ENCODE measurements at places on chromosomes 1 and 21. TPM values are rescaled to one million over a fixed set of nuclear protein-coding genes. Genes with fewer than 3 reads are reported as not detected.

Gene MYOG
- total RNA-seq, result not detected

Gene CNKSR1
- 5.3 TPM for total RNA-seq

Gene XCL2
- not detected for total RNA-seq

Gene FAM89A
- total RNA-seq, result 6.9 TPM

Gene NPHS2
- not detected for total RNA-seq

Gene LAD1
- not detected for total RNA-seq

GRCh38 chr1:115712911-115713609 is 55.5 kb downstream of the CASQ2 start:
- H3K36me3 ChIP-seq, result no peaks in the 10 kb centered on the region
- no peak for DNase-seq
- no peak overlapping the region for H3K27ac ChIP-seq
- no peak overlapping the region for H3K4me3 ChIP-seq
- H3K27me3 ChIP-seq, result peaks cover 29% of the 10 kb centered on the region

GRCh38 chr1:12011998-12012397 is 7.3 kb upstream of the MIIP start:
- peak overlapping the region; percentile 95 for H3K27ac ChIP-seq
- DNase-seq, result no peak
- no peaks in the 10 kb centered on the region for H3K27me3 ChIP-seq
- peaks cover 68% of the 10 kb centered on the region for H3K36me3 ChIP-seq
- no peak overlapping the region for H3K4me3 ChIP-seq

DNA sequence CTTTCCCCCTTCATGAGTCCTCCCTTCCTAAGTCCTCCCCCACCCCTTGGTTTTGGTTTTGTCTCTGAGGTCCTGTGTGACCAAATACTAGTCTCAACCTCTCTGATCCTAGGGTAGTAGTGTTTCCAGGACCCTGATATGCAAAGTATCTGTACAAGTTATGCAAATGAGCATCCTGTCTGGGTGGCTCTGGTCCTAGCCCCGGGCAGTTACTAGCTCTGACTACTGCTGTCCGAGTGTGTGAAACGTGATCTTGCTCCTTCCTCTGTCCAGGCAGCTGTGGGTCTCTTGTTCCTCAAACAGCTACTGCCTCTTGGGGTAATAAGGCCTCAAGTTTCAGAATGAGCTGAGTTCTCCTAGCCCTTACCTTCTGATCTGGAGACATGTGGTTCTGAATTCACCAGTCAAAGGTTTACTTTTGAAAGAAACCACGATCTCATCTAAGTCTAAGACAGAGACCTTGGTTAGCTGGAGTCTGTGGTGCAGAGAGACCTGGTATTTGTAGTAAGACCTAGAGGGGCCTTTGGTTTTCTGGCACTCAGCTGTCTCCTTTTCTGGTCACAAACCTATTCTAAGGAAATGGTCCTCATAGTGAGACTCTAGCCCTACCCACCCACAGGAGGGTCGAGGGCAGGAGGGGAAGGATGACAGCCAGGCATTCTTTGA is 31.0 kb upstream of the IL19 start:
- peaks cover 29% of the 10 kb centered on the region for H3K36me3 ChIP-seq
- peaks cover 95% of the 10 kb centered on the region for H3K4me1 ChIP-seq
- H3K4me3 ChIP-seq, result no peak overlapping the region
- H3K27me3 ChIP-seq, result peaks cover 2% of the 10 kb centered on the region

DNA sequence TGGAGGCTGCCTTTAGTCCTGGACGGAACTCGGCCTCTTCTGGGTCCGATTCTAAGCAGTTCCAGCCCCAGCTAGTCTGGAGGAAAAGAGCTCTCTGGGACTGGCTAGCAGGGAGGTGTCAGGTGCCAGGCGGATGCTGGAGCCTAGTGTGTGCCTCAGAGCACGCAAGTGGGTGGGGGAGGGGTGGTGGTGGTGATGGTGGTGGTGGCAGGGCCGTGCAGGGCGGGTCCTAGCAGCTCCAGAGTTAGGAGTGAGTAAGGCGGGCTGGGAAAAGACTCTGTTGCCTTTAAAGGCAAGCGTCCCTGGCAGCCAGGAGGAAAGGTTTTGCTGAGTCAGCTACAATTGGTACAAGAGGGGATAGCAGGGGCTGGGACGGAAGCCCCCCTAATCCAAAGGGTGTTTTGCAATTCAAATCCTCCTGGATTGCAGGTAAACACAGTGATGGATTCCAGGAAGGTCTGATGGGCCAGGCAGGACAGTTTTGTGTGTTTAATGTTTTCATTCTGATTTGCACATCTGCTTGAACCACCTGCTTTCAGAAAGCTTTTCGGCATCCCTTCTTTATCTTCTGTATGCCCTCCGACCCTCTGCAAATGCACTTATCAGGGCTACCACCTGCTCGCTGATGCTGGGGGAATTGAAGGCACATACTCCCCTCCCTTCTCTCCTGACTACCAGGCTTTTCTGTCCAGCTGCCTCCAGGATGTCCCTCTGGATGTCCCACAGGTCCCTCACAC is 4.1 kb upstream of the SLC2A1 start:
- no peak for DNase-seq
- H3K4me1 ChIP-seq, result peaks cover 42% of the 10 kb centered on the region
- peaks cover 3% of the 10 kb centered on the region for H3K36me3 ChIP-seq
- H3K27ac ChIP-seq, result peak overlapping the region; percentile 0
- H3K4me3 ChIP-seq, result peak overlapping the region; percentile 3

DNA sequence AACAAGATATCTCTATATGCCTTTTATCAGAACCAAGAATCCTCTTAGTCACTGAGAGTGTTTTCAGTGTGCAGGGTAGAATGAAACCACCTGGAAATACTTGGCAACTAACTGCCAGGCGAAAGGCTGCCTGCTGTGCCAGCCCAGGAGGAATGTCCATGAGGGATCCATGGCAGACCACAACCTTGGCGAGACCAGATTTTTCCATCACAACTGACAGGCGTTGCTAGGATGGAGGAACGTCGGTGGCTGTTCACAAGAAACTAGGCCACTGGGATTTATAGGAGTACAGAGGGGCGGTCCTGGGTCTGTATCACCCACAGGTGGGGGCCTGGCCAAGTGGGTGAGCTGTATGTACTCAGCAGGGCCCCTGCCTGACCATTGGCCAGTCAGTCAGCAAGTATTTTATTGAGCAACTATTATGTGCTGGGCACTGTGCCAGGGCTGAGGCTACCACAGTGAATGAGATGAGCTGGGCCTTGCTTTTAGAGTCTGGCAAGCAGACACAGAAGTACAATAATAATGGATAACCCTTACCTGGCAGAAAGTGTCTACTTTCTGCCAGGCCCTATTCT is 199.4 kb downstream of the FOXD2 start:
- H3K4me3 ChIP-seq, result no peak overlapping the region
- no peak overlapping the region for H3K27ac ChIP-seq
- H3K36me3 ChIP-seq, result no peaks in the 10 kb centered on the region
- H3K4me1 ChIP-seq, result no peaks in the 10 kb centered on the region

GRCh38 chr21:18298228-18298627 is 53.6 kb downstream of the CHODL start:
- H3K4me3 ChIP-seq, result no peak overlapping the region
- no peak for DNase-seq
- no peaks in the 10 kb centered on the region for H3K27me3 ChIP-seq
- no peaks in the 10 kb centered on the region for H3K4me1 ChIP-seq
- no peaks in the 10 kb centered on the region for H3K36me3 ChIP-seq
- no peak overlapping the region for H3K27ac ChIP-seq

- H3K27me3 ChIP-seq, result no peaks in the 10 kb centered on the region
- no peak overlapping the region for H3K4me3 ChIP-seq
- H3K36me3 ChIP-seq, result no peaks in the 10 kb centered on the region
- no peak for DNase-seq
- peaks cover 41% of the 10 kb centered on the region for H3K4me1 ChIP-seq
Measured at GRCh38 chr1:201511396-201511940, 4.5 kb upstream of the CSRP1 start.

DNA sequence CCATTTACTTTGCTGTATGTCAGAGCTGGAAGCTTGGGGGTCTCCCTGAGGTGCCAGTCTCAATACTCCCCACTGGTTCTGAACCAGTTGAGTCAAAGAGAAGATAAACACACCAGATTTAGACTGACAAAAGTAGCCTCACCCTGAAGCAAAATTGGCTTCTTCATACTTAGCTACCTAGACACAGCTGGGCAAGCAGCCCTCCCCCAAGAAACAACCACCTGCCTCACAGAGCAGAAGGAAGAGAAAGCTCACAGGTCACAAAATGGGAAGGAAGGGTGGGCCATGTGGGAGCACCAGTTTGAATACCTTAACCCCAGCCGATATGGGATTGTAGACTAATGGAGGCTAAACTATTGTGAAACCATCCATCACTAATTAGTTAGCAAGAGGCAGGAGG is 24.6 kb upstream of the MYSM1 start:
- no peak for DNase-seq
- peaks cover 32% of the 10 kb centered on the region for H3K4me1 ChIP-seq
- no peak overlapping the region for H3K27ac ChIP-seq
- H3K27me3 ChIP-seq, result no peaks in the 10 kb centered on the region
- no peak overlapping the region for H3K4me3 ChIP-seq

- peak overlapping the region; percentile 4 for H3K27ac ChIP-seq
- peaks cover 16% of the 10 kb centered on the region for H3K27me3 ChIP-seq
- no peak for DNase-seq
- no peaks in the 10 kb centered on the region for H3K36me3 ChIP-seq
Measured at GRCh38 chr21:35503671-35504070, 454.6 kb upstream of the RUNX1 start.

GRCh38 chr1:39854738-39855137 is 28.6 kb downstream of the TRIT1 start:
- H3K4me1 ChIP-seq, result peaks cover 5% of the 10 kb centered on the region
- no peaks in the 10 kb centered on the region for H3K27me3 ChIP-seq
- peaks cover 11% of the 10 kb centered on the region for H3K36me3 ChIP-seq

GRCh38 chr21:43981871-43982210 is 30.3 kb upstream of the TRAPPC10 start:
- H3K36me3 ChIP-seq, result peaks cover 13% of the 10 kb centered on the region
- no peak for DNase-seq
- no peak overlapping the region for H3K4me3 ChIP-seq
- no peaks in the 10 kb centered on the region for H3K27me3 ChIP-seq
- H3K4me1 ChIP-seq, result peaks cover 10% of the 10 kb centered on the region

GRCh38 chr1:160406131-160406968 is 6.0 kb downstream of the VANGL2 start:
- H3K27me3 ChIP-seq, result peaks cover 28% of the 10 kb centered on the region
- H3K4me3 ChIP-seq, result no peak overlapping the region
- H3K27ac ChIP-seq, result no peak overlapping the region
- no peaks in the 10 kb centered on the region for H3K36me3 ChIP-seq
- DNase-seq, result no peak

DNA sequence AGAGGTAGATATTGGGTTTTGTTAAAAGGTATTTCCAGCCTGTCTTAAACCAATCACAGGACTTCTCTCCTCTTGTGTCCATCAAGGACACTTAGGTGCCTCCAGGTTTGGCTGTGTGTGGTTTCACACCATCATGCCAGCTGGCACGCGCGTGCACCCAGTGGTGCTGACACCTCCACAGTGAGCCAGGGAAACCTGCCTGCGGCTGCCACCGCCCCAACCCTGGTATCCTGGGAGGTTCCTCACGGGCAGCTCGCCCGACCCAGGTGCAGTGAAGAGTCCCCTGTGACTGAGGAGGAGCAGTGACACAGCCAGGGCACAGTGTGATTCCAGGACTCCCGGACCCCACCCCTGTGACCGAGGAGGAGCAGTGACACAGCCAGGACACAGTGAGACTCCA is 13.2 kb upstream of the COL6A2 start:
- H3K36me3 ChIP-seq, result no peaks in the 10 kb centered on the region
- H3K27ac ChIP-seq, result no peak overlapping the region
- H3K4me3 ChIP-seq, result no peak overlapping the region
- no peak for DNase-seq
- no peaks in the 10 kb centered on the region for H3K4me1 ChIP-seq
- peaks cover 5% of the 10 kb centered on the region for H3K27me3 ChIP-seq

- H3K27me3 ChIP-seq, result no peaks in the 10 kb centered on the region
- no peak overlapping the region for H3K27ac ChIP-seq
- no peak overlapping the region for H3K4me3 ChIP-seq
- no peaks in the 10 kb centered on the region for H3K4me1 ChIP-seq
- no peak for DNase-seq
Measured at GRCh38 chr1:37720231-37721130, 28.2 kb downstream of the CDCA8 start.

GRCh38 chr1:31432592-31433395 is 19.8 kb downstream of the SERINC2 start:
- no peak for DNase-seq
- no peaks in the 10 kb centered on the region for H3K27me3 ChIP-seq
- no peaks in the 10 kb centered on the region for H3K4me1 ChIP-seq
- H3K27ac ChIP-seq, result no peak overlapping the region
- no peaks in the 10 kb centered on the region for H3K36me3 ChIP-seq
- H3K4me3 ChIP-seq, result no peak overlapping the region

DNA sequence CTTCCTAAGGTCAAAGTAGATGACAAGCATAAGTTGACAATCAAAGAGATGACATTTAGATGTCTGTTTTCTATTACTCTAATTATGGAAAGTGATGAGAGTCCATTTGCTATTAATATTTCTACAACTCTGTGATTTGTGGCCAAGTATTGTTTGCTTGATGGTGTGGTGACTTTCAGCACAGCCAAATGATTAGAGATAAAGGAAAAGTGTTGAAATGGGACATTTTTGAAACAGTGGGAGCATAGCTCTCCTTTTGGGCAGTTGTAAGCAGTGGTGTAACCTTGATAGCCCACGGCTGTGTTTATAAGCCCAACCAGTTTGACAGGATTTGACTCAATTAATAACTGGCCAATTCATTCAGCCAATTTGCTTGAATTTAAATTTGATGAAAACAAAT is 31.6 kb downstream of the ZC3H11B start:
- no peaks in the 10 kb centered on the region for H3K4me1 ChIP-seq
- H3K27me3 ChIP-seq, result no peaks in the 10 kb centered on the region
- H3K4me3 ChIP-seq, result no peak overlapping the region
- no peak for DNase-seq
- H3K36me3 ChIP-seq, result no peaks in the 10 kb centered on the region
- no peak overlapping the region for H3K27ac ChIP-seq

DNA sequence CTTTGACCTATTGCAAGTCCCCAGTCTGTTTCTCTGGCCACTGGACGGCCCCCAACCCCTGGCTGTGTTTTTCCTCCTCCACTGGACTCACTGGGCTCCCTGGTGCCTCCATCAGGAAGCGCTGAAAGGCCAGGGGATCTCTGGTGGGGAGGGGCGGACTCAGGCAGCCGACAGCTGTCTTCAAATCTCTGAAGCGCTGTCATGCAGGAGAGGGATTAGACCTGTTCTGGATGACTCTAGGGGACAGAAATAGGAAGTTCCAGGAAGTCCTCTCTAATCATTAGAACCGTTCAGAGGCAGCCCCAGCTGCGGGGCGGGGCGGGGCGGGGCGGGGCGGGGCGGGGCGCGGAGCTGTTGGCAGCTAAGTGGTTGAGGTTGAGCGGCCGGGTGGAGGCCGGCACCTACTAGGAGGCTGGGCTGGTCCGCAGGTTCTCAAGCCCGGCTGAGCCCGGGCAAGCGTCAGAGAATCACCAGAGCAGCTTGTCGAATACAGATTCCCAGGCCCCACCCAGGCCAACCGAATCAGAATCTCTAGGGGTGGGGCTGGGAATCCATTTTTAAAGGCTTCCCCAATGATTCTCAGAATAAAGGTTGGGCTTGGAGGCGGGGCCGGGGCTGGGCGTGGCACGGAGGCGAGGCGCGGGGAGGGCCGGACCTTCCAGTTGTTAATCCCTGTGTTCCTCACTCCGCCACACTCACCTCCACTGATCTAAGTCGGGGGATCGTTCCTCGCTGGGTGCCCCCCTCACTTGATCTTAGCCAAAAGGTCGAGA is 11.4 kb upstream of the PHLDA3 start:
- DNase-seq, result peak; percentile 81
- peaks cover 5% of the 10 kb centered on the region for H3K36me3 ChIP-seq
- H3K27ac ChIP-seq, result peak overlapping the region; percentile 59
- peaks cover 44% of the 10 kb centered on the region for H3K4me1 ChIP-seq
- peaks cover 17% of the 10 kb centered on the region for H3K27me3 ChIP-seq
